Fibroblast of skin of left quadriceps (primary cell): ENCODE measurements at places on chromosomes 16 and 17.

DNA sequence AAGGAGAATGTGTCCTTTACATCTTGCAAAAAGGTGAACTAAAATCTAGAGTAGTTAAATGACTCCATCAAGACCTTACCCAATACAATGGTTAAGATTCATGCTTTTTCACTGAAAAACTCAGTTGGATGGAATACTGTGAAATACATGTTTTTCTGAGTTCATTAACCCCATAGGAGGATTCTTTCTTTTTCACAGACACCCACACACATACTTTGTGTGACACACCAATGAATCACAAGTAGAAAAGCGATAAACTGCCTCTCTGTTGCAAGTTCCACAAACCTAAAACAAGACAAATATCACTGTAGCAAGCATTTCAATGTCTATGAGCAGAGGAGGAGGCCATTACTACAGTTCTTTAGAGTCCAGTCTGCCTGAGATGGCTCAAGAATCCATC lies 258.8 kb upstream of the CDH5 start:
- peak; percentile 80 for DNase-seq

GRCh38 chr16:84567286-84567962 lies 50.5 kb downstream of the COTL1 start:
- DNase-seq, result no peak

DNA sequence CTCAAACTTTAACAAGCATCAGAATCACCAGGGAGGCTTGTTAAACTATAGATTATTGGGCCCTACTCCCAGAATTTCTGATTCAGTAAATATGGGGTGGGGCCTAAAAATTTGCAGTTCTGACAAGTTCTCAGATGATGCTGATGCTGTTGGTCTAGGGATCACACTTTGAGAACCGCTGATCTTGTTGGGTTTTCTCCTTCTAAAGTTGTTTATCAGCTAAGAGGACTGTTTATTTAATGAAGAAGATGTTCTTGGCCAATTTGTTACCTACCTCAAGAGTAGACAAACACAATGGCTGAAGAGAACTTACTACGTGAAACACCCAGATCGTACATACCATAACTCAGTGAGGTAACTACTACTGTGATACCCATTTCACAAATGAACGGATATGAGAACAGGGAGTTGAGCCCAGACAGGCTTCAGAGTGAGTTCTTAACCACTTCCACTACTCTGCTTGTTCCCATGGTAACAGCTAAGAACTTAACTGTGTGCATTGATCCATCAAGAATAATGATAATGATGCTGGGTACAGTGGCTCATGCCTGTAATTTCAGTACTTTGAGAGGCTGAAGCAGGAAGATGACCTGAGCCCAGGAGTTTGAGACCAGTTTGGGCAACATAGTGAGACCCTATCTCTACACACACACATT lies 85.3 kb upstream of the NSRP1 start:
- no peak for DNase-seq

DNA sequence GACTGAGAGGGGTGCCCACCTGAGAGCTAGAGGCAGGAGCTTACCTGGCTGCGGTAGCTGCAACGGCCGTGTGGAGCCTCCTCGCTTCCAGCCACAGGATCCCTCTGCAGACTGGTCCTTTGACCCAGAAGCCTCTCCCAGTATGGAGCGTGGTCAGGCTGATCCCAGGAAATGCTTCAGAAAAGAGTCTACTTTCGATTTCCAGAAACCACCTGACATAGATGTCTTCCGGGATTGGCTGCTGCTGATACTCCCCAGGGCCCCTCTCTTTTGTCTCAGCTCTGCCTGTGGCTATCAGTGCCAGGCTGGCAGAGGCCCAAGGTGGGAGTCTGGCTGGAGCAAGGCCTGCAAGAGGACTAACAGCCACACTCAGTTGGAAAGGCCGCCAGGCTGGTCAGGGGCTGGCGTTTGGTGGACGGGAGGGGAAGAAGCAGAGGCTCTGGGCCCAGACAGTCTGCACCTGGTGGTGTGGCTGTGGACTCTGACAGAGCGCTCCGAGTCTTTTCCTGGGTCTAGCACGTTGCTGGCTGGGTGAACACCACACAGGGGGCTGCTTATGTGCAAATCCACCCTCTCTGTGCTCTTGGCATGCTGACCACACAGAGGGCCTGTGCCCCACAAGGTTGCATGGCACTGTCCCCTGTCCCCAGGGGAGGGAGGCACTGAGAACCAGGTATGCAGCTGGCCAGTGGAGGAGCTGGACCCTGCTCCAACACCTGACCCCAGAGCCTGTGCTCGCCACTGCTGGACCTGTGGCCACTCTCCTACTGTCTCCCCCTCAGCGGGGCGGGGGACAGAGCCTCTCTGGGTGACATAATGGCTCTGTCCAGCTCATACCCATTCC lies at the start of gene LGALS3BP:
Gene LGALS3BP, minus strand, starts transcription at position 144 of the 844 bp plus-strand sequence. CDS start 2,732 bp downstream, outside the sequence.
- DNase-seq, result no peak

DNA sequence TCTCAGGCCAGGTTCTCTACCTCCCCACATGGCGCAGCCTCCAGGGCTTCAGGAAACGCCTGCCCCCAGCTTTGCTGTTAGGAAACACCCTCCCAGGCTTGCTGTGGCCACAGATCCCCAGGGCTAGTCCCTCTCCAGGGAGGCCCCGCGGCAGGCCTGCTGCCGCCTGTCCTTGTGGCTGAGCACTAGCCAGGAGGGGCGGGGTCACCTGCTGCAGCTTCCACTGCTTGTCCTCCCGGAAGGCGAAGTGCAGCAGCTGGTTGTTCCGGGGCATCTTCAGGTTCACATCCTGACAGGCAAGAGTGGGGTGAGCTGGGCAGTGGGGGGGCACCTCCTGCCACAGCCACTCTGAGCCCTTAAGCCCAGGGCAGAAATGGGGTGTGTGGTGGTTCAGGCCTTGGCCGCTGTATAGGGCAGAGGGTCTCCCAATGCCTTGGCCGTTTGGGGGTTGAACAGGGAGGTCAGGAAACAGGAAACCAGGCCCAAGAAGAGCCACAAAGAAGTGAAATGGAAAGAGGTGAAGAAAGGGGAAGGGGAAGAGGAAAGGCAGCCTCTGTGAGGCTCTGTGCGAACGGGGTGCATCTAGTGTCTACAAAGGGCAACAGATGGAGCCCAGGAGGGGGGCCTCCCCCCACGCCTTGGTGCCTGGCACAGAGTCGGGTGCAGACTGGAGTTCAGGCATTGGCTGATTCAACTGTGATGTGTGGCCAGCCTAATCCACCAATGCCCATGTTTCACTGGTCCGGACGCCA lies 2.0 kb downstream of the ROGDI start:
- no peak for DNase-seq

- DNase-seq, result no peak
Observed at GRCh38 chr16:1174477-1175357, 21.8 kb downstream of the CACNA1H start.

DNA sequence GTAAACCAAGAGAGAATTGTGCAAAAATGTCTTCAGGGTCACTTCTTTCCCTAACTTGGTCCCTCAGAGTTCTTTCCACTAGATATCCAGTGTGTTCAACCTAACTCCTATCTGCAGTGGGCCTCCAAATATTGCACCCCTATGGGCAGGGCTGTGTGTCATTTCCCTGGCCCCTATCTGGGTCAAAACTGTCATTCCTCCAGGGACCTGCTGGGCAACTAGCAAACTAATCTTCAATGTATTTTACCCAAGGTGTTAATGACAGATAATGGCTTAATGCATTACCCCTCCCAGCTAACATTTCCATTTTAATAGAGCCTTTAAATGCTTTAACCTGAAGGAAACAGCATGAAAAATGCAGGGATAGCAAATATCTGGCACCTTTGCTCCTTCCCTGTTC lies 25.8 kb upstream of the SKAP1 start:
- DNase-seq, result no peak

DNA sequence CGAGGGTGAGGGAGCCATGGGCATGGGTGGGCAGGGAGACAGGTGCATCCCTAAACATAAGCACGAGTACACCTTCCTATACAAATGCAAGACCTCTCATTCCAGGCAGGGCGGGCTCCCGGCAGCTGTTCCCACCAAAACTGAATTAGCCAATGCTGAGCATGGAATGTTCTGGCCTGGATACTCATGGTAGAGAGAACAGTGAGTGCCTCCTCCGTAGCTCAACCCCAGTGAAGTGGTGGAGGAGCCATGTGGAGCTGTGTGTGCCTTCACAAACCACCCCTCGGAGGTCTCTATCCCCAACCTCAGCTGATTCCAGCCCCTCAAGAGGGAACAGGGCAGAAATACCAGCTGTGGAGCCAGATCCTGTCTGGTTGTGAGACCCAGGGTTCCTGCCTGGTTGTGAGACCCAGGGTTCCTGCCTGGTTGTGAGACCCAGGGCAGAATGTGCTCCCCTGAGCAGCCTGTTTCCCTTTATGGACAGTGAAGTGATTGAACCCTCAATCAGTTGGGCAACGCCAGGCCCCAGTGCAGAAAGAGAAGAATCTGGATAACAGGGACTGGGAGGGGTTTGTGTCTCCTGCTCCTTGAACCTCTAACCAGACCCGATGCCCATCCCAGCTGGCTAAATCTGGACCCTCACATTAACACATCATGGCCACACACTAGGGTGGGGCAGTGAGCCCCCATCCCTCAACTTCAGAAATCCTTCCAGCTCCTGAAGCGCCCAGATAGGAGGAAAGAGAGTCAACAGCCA lies 2.4 kb upstream of the CDH16 start:
- no peak for DNase-seq

DNA sequence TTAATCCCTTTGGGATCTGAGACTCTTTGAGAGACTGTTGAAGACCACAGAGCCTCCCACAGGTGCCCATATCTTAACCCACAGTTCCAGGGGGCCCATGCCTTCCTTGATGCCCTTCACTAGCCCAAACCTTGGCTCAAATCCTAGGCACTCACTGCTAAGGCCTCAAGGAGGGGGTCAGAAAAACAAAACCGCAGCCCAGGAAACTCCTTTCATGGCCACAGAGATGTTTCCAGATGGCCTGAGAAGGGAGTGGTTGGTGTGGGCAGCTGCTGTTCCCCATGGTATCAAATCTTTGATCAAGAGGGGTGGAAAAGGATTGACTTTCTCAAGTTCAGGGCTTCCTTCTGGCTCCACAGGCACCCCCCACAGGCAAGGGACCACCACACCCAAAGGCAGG lies 44.7 kb downstream of the CDH1 start:
- DNase-seq, result no peak

DNA sequence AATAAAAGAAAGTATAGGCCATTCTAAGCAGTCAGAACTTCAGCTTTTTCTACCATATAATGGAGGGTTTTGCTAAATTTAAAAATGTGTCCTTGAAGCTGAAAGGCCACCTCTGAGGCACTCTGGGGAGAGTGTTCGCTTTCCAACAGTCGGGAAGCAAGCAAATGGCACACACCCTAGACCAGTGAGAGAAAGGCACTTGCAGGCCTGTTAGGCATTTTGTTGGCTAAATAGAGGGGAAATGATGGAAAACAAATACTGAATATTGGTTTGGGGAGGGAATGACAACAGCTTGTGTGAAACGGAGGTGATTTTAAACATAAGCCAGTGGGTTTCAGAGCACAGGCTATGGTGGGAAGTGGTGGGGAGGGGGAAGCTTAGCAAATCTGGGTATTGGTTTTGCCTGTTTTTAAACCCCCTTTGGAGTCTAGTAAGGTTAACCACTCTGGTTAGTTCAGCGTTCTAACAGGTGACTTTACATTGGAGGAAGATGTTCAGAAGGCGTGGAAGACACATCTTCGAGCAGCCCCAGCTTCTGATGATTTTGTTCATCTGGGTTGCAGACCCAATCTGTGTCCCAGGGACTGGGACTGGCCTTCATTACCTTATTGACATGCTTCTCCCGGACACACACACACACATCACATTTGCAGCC lies 90.5 kb downstream of the PRKCA start:
- DNase-seq, result no peak

DNA sequence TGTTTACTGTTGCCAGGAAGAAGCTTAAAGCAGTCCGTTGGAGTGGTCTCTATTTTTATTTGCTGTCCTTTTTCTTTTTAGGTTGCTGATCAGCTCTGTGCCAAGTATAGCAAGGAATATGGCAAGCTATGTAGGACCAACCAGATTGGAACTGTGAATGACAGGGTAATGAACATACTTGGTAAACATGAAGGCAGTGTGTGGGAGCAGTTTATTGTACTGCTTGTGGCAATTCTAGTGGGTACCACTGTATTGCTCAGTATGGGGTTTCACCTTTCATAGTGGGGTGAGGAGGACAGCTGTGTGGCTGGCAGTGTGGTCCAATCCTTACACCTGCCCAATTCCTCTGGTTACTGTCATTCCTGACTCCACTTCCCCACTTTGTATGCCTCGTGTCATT lies 25.3 kb downstream of the IST1 start:
- no peak for DNase-seq

DNA sequence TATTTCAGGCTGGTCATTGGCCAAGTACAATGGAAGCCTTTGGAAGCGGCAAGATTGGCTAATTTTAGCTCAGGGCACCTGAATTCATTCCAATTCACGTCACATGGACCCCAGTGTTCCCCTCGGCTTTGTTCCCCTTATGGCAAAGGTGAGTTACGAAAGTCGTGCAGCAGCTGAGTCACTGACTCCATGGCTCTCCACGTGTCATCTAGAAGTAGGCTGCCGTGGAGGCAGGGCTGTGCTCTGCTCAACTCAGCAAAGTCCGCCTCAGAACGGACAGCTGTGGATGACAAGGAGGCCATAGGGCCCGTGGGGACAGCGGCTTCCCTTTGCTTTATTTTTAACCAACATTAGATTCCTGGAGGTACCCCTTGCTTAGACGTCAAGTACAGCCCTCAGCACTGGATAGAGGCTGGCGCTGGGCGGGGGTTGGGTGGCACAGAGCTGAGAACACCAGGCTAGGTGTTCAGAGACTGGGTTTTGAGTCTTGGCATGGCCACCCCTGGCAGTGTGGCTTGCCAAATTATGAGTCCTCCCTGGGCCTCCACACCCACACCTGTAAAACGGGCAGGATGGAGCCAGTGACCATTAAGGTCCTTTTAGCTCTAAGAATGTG lies 23.6 kb downstream of the ADAD2 start:
- no peak for DNase-seq

- DNase-seq, result peak; percentile 21
Observed at GRCh38 chr17:5422505-5422904, 2.5 kb downstream of the RPAIN start.
